Activated T-helper 1 cell treated with anti-CD3 and anti-CD28 coated beads, Interleukin-2, amount 50 U/mL, for 16 hours (primary cell): ENCODE measurements at places on chromosomes 5 and 9.

GRCh38 chr9:137694962-137695875 lies 76.4 kb downstream of the EHMT1 start:
- no peak for DNase-seq

DNA sequence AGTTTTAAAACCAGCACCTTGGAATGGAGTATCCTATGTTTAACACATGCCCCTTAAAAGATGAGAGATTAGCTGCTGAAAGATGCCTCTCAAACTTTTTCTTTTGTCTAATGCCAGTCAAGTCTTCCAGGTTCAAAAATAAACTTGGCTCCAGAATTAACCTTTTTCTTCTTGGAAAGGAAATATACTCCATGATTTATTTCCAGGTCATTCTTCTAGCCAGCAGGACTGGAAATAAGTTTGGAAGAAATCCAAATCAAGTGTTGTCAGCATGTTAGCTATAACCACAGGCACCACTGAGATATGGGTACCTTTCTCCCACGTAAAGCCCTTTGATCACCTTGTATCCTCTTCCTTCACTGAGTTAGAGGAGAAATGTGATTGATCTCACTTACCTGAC lies 56.1 kb downstream of the NLN start:
- no peak for DNase-seq

GRCh38 chr9:84141741-84142370 lies 161.3 kb downstream of the RMI1 start:
- no peak for DNase-seq

DNA sequence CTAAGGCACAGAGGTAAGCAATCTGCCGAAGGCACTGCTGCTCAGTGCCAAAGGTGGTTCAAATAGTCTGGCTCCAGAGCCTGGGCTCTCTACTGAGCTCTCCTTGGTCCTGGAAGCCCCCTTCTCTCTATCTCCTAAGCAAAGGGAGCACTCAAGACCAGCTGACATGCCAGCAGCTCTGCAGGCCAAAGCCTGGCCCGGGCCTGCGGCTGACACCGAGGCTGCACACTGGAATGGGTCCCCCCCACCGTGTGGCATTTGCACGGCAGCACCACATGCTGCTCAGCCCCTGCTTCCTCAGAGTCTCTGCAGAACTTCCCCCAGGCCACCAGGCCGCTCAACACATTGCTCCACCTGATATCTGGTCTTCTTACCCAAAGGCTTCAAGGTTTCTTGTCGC lies 57.8 kb upstream of the GOLPH3 start:
- DNase-seq = no peak

DNA sequence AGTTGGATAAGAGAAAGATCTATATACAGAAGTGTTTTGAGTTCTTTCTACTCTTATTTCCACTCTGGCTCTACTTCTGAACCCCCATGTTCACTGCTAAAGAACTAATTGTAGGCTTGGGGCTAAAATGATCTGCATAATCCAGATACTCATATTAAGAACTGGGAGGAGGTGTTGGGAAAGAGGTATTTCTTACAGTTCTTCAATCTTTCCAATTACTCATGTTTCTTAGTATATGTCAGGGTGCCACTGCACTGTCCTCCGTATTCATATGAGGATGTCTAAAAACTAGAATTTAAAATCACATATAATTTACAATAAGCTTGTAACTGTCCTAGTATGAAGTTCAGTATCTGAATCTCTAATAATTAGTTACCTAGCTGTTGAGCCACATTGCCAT lies 12.7 kb downstream of the NIPBL start:
- DNase-seq = no peak

DNA sequence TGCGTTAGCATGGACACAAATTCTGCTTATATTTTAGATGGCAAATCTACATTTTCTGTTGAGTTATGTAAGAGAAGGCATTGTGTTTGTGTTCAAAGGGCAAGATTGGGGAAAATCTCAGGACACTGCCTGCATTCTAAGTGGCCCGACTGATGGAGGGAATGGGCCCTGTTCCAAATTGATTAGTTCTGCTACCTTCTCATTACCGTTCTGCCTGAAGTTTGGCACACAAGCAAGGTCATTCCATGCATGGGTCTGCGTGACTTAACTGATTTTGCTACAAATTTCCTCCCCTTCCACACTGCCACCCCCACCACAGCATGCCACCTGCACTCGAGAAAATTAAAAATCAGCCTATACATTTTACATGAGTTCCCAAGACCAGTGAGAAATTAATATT lies 409.9 kb downstream of the BRINP1 start:
- no peak for DNase-seq

DNA sequence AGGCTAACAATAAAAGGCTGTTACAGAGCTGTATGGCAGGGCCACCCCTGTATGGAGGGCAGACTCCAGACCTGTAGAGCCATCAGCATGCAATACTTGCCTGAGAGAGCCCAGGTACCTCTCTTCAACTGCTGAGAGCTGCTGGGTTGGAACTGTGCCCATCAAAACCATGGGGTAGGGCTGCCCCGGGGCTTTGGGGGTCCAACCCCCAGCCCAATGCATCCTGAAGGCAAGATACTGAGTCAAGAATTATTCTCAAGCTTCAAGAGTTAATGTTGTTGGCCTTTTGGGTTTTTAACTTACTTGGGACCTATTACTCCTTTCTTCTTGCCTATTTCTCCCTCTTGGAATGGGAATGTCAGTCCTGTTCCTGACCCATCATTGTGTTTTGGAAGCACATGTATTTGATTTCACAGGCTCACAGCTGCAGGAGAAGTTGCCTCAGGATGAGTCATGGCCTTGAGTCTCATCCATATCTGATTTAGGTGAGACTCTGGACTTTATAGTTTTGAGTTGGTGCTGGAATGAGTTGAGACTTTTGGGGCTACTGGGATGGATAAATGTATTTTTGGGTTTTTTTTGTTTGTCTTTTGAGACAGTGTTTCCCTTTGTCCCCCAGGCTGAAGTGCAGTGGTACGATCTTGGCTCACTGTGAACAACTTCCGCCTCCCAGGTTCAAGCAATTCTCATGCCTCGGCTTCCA lies 21.0 kb upstream of the CDK7 start:
- no peak for DNase-seq

DNA sequence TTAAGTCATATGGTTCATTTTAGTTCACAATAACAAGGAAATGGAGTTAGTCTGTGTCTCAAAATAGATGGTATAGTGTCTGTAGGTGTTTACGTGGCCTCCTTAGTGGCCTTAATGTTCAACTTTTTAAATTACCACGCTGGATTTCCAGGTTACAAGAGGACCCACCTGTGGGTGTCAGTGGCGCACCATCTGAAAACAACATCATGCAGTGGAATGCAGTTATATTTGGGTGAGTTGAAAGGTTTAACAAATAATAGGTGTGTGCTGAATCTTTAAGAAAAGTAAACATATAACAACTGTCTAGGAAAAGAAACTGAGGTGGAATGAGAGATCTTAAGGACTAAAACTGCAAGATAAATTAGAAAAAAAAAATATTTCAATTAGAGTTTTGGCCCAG lies 2.9 kb downstream of the UBE2B start:
- DNase-seq = no peak

- DNase-seq = no peak
Measured at GRCh38 chr5:150562832-150563231, 54.9 kb downstream of the NDST1 start.

DNA sequence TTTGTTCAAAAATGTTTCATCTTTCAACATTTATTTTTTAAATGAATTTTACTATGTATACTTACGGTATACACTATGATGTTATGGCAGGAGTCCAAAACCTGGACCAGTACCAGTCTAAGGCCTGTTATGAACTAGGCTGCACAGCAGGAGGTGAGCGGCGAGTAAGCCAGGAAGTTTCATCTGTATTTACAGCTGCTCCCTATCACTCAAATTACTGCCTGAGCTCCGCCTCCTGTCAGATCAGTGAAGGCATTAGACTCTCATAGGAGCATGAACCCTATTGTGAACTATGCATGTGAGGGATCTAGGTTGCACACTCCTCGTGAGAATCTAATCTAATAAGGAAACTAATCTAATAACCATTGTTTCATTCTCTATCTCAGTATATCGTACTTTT lies 715.5 kb upstream of the PTPRD start:
- DNase-seq = no peak

DNA sequence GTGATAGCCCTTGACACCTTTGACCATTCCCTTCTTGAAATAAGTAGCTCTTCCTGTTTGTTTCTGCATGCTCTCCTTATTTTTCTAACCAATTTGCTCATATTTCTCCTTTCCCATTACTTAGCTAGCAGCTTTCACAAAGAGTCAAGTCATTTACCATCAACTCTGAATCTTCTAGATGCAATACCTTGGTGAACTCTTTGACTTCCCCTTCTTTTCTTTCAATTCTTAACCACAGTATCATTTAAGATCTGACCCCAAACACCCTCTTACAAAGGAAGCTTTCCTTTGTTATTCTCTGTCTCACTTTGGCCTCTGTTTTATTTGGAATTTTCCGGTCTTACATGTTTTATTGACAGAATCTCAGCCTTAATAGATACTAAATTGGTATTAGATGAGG lies 14.0 kb downstream of the NFX1 start:
- DNase-seq = no peak

GRCh38 chr5:56460681-56461191 lies 227.6 kb upstream of the ANKRD55 start:
- no peak for DNase-seq

DNA sequence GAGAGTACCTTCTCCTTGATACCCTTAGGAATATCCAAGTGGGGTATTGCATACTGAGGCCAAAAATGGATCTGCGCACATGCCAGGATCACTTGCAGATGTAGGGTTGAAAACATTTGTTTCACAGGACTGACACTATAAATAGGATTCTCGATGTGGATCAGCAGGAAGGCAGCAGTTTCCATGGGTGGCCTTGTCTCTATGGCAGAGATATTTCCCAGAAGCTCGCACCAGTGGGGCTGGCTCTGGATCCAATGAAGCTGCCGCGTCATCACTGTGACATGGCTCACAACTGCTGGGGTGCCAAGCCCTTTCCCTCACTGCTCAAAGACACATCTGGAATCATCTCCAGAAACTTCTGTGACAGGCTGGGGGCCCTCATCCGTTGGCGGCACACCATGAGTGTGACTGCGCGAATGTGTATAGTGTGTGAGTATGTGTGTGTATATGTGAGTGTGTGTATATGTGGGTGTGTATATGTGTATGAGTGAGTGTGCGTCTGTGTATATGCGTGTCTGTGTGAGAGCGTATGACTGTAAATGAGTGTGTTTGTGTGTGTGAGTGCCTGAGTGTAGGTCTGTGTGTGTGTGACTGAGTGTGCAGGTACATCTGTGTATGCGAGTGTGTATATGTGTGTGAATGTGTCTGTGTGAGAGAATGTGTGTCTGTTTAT lies 182.5 kb downstream of the GAS1 start:
- no peak for DNase-seq

DNA sequence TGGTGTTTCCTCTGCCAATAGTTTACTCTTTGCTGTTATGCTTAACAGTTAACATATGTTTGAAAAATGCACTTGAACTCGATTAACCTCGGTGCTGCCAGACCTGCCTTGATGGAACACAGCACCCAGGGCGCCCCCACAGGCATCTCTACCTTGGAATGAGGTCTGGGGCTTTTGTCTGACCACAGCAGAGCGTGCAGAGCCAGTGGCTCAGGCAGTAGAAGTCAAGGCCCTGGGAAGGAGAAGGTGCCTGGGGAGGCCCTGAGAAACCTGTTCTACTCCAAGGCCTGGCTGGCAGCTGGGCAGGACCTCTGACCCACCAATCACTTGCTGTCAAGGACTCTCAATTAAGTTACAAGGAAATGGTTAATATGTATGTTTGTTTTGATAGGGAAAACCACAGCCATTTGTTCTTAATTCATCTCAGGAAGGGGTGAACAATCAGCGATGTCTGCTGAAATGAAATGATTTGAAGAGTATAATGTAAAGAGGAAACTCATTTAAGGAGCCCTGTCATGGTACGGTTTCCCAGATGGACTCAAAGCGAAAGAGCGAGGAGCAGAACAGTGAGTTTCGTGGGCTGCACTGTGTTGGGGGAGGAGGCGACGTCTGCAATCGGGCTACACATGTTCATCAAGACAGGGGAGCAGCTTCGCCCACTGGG lies 21.9 kb downstream of the MACROH2A1 start:
- DNase-seq = no peak

- no peak for DNase-seq
Measured at GRCh38 chr5:97192580-97193354, 9.7 kb upstream of the RIOK2 start.

GRCh38 chr5:133520991-133521706 lies 91.2 kb downstream of the FSTL4 start:
- no peak for DNase-seq

GRCh38 chr9:98333703-98334582 lies 78.5 kb upstream of the TBC1D2 start:
- no peak for DNase-seq

- no peak for DNase-seq
Measured at GRCh38 chr5:138611678-138612218, 36.5 kb upstream of the HSPA9 start.

- DNase-seq = no peak
Measured at GRCh38 chr5:21642312-21642711, 1210.8 kb downstream of the CDH12 start.

GRCh38 chr5:1762883-1763547 lies 36.6 kb downstream of the MRPL36 start:
- no peak for DNase-seq

GRCh38 chr9:98214811-98215210 lies 22.4 kb upstream of the CORO2A start:
- no peak for DNase-seq

GRCh38 chr5:102545175-102545574 lies 46.4 kb upstream of the SLCO6A1 start:
- DNase-seq = no peak

- DNase-seq = no peak
Measured at GRCh38 chr9:87008667-87009066, 61.4 kb upstream of the GAS1 start.

DNA sequence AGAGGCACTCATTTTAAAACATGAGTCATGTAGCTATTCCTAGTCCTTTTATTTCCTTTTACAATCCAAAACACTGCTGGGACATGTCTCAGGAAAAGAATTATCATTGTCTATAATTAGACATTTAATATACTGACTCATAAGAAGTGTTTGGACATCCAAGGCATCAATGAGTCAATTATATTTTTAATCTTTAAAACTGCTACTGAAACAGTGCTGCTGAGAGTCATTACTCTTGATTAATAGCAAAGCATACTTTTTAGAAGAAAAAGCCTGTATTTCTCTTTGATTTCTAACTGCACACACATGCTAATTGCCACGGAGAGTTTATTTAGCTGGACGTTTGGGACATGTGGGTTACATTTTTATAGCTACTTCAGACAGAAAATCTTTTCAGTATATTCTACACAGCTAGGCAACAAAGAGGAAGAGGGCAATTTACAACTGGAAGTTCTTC lies 1249.0 kb upstream of the CDH18 start:
- DNase-seq = no peak
